Fibroblast of upper back skin (primary cell): ENCODE measurements at places on chromosomes 5 and 9.

DNA sequence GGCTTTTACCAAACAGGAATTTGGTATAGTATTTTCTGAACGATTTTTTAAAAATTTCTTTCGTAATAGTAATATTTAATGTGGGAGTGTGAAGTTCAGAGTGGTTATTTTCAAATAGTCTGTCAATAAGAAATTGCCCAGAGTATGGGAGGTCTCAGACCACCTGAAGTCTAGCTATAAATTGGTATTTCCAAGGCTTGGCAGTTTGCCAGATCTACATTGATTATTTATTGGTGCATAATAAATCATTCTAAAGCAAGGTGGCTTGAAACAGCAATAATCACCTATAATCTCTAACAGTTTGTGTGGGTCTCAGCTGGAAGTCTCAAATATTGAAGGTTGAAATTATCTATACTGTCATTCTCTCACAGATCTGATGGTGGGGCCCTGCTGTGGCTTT, 118.5 kb downstream of the PRR16 start:
- DNase-seq, result no peak

DNA sequence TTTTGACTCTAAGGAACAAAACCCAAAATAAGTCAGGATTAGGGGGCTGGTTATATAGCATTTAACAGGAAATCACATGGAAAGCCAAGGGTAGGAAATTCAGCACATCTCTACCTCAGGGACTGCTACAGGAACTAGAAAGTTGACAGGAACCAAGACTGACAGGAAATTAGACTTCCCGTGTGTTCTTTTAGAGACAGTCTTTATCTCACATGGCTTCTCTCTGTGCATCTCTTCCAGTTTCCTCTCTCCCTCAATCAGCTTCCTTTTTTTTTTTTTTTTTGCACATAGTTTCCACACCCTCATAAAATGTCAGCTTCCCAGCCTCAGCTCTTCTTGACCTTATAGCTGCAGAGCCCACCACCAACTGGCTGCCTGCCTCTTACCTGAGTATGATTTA, 4.8 kb downstream of the RECK start:
- DNase-seq, result no peak

GRCh38 chr5:60765019-60765709, 65.2 kb upstream of the DEPDC1B start:
- no peak for DNase-seq

DNA sequence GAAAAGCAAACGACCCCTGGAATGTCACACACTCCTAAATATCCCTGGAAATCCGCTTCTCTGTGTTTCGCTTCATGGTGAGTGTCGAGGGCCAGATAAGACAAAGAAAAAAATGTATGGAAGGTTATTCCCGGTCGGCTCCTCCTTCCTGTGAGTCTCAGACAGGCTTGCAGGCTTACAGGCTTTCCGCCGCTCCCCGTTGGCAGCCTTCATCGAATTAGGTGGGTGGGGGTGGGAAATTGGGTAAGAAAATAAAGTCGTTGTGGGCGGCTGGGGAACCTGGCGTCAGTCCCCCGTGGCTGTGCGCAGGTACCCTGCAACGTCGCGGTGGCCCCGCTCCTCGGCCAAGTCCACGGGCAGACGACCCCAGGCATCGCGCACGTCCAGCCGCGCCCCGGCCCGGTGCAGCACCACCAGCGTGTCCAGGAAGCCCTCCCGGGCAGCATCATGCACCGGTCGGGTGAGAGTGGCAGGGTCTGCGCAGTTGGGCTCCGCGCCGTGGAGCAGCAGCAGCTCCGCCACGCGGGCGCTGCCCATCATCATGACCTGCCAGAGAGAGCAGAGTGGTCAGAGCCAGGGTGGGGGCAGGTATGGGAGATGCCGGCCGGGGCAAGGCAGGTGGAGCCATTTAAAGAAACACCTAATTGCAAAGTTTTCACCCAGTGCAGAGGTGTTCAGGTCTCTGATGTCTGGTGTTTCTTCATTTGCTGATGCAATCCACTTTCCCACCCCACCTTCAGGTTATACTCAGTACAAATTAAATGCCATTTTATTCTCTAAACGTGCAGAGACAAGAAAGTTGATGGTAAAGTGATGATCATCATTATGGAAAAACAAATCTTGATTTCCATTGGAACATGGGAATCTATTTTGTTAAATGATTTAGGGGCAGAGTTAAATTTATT, 3.2 kb downstream of the CDKN2B start:
- peak; percentile 39 for DNase-seq

DNA sequence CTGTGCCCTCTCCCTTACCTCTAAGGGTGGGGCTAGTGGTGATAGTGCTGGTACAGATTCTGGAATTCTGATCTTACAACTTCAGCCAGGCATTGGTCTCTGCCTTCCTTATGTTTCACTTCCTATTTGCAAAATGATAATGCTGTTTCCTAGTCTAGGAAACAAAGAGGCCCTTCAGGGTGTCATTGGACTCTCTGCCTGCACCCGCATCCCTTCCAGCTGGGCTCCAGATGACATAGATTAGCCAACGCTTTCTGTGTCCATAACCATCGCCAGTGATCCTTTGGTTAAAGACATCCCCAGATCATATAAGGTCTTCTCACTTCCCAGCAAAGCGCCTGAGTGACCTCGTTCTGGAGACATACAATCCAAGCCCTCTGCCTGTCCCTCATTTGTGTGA, 180.7 kb downstream of the ERCC6L2 start:
- peak; percentile 6 for DNase-seq
